Sciatic nerve (tissue), 2 donors: ENCODE measurements at places on chromosomes 1 and 21. TPM values are rescaled to one million over a fixed set of nuclear protein-coding genes. Genes with fewer than 3 reads are reported as not detected.
A peak's percentile ranks its signal among the peaks of the same experiment; 100 is the strongest.

DNA sequence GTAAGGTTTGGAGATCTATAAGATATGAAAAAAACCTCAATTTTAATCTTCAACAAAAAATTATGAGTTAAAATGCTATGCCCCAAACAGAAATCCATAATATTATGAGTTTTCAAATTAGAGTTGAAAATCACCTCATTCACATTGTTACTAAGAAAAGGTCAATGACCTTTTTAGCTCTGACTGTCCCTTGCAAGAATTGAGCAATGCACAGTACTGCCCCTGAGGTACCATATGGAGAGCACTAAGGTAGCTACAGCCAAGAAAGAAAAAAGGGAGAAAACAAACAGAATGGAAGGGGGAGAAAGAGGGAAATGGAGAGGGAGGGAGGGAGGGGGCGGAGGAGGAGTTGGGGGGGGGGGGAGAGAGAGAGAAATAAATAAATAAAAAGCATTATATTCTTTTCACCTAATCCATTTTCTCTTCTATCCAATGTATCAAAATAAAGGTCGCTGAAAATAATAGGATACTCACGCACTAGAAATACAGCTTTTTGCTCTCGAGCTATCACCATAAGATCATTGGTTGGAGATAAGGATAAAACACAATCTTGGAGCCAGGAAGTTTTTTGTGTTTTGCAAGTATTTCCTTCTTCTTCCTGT is 58.8 kb downstream of the RAB3GAP2 start:
- no peak for DNase-seq

The SPRR2A gene
- total RNA-seq = 0.67 TPM

DNA sequence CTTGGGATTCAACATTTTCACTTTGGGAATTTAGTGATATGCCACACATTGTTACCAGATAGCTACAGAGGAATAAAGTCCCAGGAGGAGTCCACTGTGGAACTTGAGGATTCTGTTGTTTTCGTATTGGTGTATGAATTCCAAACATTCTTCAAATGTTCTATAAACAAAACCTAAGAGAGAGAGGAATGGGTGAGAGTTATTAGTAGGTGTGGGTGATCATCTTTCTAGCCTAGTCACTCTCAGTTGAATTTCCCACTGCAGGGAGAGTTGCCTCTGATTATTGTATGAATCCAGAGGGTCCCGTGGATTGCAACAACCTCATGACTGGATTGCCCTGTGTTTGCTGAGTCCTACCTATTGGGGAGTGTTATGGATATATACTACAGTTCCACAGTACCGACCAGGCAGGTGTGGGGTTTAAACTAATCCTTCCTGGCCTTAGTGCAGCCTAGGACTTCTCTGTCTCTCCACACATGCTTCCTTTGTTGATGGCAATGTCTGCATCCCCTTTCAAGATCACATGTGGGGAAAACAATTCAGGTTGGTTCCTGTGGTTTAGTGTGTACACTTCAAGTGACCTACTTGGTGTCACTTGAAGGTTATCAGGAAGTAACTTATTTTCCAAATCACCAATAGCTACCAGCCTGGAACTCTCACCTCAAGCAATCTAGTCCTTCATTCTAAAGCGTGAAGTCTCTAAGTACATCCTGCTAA is 91.8 kb downstream of the ADCY10 start:
- DNase-seq = no peak

GRCh38 chr1:41656825-41657500 is 172.5 kb upstream of the EDN2 start:
- DNase-seq = no peak

The FCRL1 gene
- 1.4 TPM for total RNA-seq

The TUFT1 gene
- 3.2 TPM for total RNA-seq

DNA sequence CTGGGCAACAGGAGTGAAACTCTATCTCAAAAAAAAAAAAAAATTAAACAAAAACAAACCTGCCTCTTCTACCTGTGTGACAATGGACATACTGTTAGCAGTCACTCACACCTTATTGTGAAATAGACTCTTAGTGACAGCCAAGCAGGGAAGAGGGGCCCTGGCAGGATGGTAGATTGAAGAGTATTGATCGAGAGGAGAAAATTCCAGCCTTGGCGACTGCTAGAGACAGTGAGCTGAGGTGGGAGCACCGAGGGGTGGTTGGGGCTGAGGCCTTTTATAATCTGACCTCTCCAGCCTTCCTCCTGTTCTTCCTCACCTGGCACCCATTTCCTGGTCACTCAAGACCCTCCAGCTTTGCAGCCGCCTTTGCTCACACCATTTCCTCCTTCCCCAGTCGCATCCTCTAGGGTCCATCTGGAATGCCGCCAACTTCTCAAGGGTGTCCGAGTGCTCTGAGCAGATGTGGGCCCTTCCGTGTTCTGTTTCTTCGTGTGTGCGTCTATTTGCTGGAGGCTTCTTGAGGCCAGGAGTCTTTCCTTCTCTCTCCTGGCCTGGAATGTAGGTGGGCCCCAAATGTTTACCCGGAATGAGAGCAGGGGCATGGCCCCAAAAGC is 196.9 kb upstream of the TMEM51 start:
- DNase-seq = no peak

The LCE1A gene
- total RNA-seq = not detected

The GBP2 gene
- total RNA-seq = 80.0 TPM

DNA sequence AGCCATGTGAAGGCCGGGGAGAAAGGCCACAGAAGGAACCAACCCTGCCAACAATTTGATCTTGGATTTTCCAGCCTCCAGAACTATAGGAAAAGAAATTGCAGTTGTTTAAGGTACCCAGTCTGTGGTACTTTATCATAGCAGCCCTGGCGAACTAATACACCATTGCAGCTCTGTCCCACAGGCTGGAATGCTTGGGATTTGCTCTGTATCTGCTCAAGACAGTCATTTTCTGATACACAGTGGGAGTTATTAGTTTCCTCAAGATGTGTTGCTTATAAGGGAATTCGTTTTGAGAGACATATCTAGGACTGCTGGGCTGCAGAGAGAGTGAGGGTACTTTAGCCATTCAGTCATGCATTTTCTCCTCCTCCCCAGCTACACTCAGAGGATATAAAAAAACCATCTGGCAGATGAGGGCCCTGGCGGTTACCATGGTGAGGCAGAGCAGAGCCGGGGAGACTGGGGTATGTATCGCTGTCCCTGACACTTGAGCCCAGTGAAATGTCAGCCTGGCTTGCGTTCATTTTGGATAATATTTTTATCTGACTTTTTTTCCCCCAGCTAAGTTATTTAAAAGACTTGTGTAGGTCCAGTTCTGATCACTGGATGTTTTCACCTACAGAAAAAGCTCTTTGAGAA is 104.6 kb downstream of the DIRAS3 start:
- DNase-seq = no peak

DNA sequence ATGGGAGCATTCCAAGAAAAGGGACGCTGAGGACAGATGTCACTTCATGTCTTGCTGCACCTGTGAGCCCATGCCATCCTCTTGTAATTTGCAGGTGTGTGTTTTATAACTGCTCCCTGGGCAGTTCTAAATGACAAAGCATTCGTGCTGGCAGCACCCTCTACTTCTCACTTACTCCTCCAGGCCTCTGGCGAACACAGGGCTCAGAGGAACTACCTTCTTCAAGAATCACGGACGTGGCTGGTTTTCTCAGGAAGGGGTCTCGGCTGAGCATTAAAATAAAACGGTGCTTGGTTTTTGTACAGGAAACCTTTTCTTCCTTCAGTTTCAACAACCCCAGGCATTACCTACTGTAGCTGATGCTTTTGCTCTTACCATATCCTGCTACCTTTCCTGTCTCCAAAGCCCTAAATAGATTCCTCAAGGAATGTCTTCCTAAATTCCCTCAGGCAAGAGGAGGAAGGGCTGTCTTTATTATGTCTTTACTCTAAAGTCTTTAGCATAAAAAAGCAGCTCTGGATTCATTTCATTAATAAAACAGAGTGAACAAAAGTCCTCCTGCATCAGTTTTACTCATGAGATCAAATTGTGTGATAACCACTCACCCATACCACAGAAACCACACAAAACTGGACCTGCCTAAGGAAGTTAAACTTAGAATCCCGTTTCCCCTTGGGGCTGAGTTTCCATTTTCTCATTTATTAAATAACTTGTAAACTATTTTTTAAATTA is 79.0 kb upstream of the MAP10 start:
- DNase-seq = no peak

DNA sequence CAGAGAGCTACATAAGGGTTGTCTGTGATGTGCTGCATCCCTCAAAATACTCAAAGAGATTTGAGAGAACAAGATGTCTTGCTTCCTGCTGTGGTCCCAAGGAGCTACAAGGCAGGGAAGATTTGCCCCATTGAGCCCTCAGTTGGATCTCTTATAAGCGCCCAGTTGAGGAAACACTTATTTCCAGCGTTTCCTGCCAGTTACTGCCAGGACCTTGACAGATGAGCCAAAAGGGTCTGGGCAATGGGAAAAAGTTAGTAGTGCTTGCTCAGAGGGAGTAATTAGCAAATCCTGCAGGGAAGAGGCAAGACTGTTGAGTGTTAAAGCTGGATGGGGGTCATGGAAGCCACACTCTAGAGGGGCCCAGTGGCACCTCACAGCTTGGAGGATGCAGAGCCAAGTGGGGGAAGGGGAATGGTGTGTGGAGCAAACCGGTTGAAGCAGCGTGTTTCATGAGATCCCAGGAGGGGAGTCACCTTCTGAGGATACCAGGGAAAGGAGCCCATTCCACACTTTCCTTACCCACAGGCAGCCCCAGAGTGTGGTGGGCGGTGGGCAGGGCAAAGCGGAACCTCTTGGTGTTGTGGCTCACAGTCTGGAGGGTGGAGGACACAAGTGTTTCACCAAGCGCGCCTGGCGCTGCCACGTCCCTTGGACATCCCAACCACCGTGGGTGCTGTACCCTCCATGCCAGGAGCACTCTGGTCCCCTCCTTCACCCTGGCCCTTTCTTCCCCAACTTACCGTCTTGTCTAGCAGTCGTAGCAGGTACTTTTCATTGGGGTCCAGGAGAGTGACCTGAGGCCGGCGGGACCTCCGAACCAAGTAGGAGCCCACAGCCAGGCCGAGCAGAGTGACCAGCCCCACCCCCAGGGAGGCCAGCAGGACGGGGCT is 805 bp downstream of the CYB5R1 start:
- DNase-seq = no peak

The LRRC38 gene
- not detected for total RNA-seq

- no peak for DNase-seq
Measured at GRCh38 chr1:68442822-68443556, 6.8 kb downstream of the RPE65 start.

- DNase-seq = no peak
Measured at GRCh38 chr1:166721145-166721544, 118.1 kb upstream of the POGK start.

The PTPN14 gene
- total RNA-seq = 85.9 TPM

DNA sequence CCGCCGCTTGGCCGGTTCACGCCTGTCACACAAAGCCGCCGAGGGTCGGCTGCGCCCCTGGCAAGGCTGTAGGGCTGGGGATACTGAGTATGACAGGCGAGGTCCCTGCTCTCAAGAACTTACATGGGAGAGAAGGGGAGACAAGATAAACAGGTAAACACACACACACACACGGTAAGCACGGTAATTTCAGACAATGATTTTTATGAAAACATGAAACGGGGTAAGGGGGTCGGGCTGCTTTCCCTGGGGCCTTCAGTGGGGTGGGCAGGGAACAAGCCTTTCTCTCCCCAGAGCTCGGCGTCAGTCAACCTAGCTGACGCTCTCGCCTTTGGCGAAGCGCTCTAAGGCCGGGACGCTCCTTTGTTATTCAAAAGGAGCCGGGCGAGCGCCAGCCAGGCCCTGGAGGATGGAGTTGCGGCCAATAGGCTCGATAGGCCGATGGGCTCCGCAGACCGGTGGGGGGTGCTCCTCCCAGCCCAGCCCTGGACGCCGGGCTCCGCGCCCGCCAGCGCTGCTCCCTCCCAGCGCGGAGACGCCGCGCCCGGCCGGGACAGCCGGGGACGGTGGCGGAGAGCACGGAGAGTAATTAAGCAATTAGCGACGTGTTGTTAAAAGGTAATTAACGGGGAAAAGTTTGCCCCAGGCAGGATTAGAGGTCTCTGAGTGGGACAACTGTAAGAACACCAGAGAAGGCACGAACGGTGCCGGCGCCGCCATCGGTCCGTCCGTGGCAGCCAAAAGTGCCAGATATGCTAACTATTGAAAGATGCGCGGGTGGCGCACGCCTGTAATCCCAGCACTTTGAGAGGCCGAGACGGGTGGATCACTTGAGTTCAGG is 950 bp upstream of the INKA2 start:
- peak; percentile 79 for DNase-seq

DNA sequence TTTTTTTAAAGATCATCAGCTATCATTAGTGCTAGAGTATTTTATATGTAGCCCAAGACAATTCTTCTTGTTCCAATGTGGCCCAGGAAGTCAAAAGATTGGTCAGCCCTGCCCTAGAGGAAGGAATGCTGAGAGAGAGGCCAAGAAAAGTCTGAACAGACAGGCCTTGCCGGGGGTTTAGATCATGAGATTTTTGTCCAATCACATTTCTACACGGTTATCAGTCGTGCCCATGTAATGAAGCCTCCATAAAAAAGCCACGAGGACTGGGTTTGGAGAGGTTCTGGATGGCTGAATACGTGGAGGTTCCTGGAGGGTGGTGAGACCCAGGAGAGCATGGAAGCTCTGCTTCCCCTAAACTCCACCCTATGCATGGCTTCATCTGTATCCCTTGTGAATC is 24.3 kb upstream of the ENO1 start:
- DNase-seq = no peak

The ACTN2 gene
- total RNA-seq = 0.58 TPM

The ENAH gene
- 80.8 TPM for total RNA-seq

GRCh38 chr1:1050577-1051052 is 23.5 kb downstream of the RNF223 start:
- no peak for DNase-seq

- no peak for DNase-seq
Measured at GRCh38 chr21:45726438-45726837, 82.9 kb downstream of the PCBP3 start.

DNA sequence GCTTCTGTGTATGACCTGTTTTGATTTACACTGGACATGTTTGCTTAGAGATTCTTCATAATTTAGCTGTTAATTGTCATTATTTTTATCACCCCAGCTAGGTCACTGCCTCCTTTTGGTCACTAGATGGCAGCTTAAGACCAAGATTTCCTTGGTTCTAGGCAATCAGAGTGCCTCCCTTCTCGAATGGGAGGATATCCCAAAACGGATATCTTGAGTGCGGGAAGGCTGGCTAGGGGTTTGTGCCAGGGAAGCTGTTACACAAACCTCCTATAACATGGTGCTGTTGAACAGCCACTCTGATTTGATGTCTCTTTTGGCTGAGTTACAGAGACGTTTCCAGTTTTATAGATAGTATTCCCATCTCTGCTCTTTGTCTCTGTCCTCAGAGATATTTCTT is 283.5 kb downstream of the S1PR1 start:
- no peak for DNase-seq

The F13B gene
- not detected for total RNA-seq

- no peak for DNase-seq
Measured at GRCh38 chr1:57832612-57833011, 408.8 kb upstream of the DAB1 start.
